ENCODE measurements at places on chromosomes 7 and 10.

DNA sequence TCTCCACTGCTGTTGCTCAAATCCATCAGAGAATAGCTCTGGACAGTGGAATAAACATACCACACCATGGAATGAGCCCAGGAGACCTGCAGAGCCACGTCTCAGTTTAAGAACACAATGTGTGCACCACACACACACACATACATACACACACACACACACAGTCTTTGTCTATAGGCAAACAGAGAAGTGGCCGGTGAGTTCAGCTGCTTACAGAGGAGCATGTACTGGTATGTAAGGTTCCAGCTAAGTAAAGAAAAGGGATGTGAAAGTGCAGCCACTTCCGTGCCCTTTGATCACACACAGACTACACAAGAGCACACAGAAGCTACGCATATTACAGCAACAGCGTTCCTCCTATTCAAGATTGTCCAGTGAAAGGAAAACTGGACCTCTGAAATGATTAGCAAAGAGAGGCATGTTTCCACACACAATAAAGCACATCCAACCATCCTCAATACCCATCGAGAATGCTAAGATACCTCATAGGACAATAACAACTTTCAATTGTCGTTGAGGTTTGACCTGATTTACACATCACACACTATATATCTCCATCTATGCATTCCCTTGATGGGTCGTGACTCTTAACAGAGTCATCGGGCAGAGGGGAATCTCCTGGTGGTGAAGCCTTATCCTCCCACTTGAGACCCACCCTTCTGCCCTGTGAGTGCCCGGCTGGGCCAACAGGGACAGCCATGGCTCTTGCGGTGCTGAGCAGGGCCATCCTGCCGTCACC lies 23.6 kb downstream of the SLC35B4 start:
- DNase-seq, result no peak

GRCh38 chr7:83796760-83797159 lies 147.8 kb upstream of the SEMA3E start:
- DNase-seq, result no peak

GRCh38 chr10:121988361-121989324 lies at the start of gene TACC2:
TSS of gene TACC2 (plus strand) at chr10:121989163. CDS start at chr10:122021982, 32,819 bp downstream.
- no peak for DNase-seq

DNA sequence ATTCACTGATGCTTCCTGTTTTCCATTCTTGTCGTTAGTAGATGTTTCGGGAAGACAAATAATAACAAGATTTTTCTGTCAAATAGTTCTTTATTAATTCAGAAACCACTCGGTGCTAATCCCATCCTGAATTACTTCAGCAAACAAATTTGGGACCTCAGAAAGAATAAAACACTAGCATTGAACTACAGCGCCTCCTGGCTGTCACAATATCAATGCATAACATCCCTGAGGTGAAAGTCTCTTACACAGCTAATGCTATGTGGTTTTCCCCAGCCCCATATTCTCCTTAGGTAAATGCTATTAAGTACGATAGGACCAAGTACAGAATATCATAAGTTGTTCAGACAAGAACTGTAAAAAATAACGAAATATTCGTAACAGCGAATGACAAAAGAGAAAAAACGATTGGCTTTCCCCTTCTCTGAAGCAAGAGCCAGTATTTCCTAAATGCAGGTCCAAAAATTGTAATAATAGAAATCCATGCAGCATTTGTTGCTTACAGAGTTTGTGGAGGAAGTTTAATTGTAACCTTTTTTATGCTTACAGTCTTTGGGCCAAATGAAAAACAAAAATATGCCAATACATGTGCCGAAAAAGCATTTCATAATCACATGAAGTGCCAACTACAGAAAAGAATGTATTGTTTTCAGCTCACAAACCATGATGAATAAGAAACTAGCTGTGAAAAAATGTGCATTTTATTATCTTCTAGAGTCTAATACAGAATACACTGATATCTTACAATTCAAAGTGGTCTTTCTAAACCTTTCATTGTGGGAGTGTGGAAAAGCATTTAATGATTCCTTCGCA lies 47.3 kb downstream of the MYPN start:
- DNase-seq, result peak; percentile 70

DNA sequence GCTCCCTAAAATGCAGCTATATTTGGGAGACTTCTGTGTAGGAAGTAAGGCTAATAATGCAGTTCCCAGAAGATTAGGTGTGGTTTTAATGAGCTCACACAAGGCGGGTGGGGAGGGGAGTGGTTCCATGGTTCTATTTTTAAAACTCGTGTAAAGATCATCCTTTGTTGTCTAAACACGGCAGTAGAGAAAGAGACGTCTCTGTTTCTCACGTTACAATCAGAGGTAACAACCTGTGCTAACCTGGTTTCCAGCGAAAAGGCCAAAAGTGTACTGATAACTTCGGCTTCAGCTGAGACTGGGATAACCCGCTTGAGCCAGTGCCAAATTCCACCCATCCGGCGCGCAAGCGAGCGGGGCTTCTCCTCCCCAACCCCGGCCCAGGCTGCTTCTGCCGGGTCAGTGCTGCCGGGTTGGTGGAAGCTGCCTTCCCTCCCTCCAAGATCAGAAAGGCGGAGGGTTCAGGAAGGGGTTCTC lies 2.5 kb upstream of the MAP3K8 start:
- DNase-seq, result peak; percentile 59

- DNase-seq, result no peak
Measured at GRCh38 chr10:10313149-10313835, 704.4 kb upstream of the CELF2 start.

DNA sequence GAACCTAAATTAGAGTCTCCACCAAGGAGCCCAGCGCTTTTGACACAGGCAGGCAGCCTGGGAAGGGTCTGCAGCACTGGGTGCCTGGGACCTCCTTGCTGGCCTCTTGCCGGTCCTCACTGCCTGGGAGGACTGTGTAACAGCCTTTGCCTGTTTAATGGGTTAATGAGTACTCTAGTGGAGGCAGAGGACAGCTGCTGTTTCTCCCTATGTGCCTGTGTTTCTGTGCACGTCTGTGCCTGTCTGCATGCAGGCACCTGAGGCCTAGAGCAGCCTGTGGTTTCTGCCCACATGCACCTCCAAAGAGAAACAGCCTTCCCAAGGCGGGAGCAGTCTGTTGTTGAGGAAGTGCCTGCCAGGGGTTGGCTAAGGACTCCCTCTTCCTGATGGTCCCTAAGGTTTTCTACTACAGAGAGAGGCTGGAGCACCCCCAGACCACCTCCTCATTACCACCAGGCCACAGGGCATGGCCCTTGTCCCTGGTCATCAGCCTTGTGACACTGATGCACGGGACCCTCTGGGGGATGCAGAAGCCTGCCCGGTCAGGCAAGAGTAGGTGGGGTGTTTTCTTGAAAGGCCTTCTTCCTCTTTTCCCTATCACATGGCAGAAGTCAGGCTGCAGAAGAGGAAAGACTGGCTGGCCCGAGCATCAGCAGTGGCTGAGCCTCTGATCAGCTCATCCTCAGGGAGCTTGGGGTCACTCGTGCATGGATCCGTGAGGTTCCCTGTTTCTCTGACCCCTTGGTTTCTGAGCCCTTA lies 14.2 kb downstream of the SLC29A3 start:
- peak; percentile 80 for DNase-seq

DNA sequence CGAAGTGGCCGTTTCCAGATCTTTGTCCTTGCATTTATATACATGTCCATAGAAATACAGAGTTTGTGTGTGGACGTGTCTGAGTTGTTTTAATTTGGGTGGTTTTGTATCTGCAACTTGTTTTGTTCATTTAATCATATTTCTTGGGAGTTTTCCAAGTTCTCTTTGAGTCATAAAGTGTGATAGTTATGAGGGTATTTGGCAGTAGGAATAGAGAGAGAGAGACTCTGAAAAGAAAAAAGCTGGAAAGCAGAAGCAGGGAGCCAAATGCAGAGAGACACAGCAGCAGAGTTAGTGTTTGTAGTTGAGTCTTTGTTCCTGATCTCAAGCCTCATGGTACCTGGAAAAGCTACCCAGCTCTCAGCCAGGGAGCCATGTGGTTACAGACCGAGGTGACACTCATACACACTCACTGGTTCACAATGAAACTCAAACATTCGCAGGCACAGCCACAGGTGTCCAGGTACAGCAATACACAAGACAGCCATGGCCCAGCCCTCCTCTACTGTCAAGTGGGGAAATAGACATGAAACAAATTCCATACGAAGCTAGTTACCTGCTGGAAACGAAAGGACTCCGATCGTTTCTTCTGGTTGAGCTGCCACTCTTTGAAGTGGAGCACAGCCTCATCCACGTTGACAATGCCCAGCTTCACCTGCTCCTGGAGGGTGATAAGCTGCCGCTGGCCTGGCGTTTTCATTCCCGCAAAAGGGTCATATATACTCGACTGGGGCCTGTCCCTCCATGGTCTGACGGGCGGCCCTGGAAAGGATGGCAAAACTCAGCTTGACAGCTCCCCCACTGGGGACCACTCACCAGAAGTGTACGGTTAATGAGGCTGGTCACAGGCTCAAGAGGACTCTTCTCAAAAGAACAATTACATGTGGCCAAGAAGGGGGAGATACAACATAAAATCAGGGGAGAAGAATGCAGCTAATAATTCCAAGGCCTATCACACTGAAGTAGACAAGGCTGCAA lies 33.3 kb upstream of the TM9SF3 start:
- no peak for DNase-seq

GRCh38 chr7:150621376-150621775 lies 10.8 kb downstream of the GIMAP6 start:
- no peak for DNase-seq

DNA sequence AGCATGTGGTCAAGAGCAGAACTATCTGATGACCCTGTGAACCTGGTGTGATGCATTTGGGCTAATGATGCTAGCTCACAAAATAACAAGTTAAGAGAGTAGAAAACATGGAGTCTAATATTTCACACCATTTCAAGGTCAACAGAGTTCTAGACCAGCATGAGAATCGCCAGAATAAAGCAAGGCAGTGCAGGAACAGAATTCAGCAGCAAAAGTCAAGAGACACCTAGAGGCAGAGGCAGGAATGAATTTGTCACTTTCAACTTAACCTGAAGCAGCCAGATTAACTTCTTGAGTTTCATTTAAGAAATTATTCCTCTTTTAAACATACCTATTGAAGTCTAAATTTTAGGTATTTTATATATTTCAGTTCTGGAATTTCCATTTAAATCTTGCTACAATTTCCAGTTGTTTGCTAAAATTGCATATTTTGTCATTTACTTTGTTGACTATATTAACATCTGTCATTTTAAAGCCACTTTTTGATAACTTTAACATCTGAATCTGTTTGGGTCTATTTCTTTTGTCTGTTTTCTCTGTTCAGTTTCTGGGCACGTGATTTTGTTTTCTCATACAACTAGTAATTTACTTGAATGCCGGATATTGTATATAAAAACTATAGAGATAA lies 44.2 kb upstream of the PRSS58 start:
- peak; percentile 37 for DNase-seq

GRCh38 chr10:110069502-110069982 lies 61.8 kb downstream of the ADD3 start:
- DNase-seq, result peak; percentile 23

DNA sequence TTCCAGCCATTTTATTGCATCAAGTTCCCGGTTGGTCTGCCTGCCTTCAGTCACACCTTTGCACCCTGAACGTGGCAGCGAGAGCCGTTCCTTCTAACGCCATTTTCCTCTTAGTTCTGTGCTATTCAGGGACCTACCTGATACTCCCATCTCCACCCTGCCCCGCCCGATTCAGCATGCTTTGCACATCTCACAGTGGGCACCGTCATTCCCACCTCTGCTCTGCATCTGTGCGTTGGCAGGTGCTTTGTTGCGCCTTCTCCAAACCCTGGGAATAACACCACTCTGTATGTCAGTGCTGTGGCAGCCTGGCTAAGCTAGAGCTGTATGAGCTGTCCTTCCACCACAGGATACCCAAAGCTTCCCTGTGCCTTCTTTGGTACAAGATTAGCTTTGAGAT lies 96.8 kb downstream of the ACTR3B start:
- no peak for DNase-seq

DNA sequence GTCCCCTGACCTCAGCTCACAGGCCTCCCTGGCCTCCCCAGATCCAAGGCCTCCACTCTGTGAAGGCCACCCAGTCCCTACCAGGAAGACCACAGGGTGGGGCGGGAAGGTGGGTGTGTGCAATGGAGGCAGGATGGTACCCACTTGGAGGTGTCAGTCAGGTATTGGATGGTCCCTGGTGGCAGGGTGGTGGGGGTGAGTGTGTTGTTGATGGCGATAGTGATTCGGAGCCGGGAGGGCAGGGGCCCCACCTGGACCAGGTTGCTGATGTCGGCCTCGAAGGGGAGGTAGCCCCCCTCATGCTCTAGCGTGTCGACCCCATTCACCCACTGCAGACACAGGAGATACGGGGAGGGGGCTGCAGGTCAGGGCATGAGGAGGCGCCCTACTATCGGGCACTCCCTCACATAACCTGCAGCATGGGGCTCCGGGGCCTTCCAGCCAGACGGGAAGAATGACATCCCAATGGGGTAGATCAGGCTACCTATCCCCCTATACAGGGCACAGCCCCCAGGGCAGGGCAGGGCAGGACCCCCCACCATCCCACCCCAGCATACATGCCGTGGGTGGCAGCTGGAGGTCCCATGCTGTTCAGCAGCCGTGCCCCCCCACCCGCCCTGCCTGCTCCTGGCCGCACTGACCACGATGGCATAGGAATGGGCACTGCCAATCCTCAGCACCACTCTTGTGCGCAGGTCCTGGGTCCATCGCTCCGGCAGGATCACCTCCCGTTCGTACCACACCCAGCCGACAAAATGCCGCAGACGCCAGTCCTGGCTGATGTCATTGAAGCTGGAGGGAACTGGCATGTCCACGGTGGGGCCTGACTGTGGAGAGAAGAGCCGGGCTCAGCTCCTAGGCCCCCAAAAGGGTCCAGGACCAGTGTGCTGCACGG lies 2.2 kb downstream of the GUSB start:
- DNase-seq, result no peak

GRCh38 chr10:117477961-117478670 lies 64.4 kb upstream of the EMX2 start:
- no peak for DNase-seq

DNA sequence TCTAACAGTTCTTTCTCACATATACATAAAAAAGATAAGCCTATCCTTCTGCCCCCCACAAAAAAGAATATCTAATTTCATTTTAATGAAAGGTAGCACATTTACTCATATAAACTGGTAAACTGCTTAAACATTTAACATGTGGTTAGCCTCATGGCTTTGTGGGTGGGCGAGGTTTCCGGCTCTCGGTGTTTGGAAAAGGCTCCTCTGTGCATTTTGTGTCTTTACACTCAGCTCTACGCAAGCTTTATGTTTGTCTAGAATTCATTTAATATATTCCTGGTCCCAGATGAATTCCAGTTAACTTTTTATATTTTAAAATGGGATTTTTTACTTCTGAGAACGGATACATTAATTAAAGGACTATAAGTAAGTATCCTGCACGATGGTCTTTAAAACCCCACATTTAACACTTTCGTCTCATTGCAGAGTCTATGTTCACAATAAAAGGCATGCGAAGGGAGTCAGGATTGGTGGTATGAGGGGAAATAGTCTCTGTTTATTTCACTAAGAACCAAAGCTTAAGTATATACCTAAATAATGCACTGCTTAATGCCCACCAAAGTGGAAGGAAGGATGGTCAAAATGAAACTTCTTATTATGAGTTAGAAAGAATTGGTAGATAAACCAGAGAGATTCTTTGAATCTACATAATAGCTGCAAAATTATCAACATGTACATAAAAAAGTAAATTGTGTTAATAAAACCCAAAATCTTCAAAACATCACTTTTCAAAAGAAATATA lies 197.2 kb downstream of the CRPPA start:
- peak; percentile 8 for DNase-seq

GRCh38 chr7:140230516-140230860 lies 53.7 kb upstream of the KDM7A start:
- DNase-seq, result no peak

Data from KBM-7 (cell line).